ENCODE measurements at places on chromosomes 6 and 20.

GRCh38 chr6:108275976-108276375 is 15.1 kb upstream of the SNX3 start:
- DNase-seq: no peak

GRCh38 chr6:168218785-168219566 is 100.6 kb downstream of the DACT2 start:
- no peak for DNase-seq

DNA sequence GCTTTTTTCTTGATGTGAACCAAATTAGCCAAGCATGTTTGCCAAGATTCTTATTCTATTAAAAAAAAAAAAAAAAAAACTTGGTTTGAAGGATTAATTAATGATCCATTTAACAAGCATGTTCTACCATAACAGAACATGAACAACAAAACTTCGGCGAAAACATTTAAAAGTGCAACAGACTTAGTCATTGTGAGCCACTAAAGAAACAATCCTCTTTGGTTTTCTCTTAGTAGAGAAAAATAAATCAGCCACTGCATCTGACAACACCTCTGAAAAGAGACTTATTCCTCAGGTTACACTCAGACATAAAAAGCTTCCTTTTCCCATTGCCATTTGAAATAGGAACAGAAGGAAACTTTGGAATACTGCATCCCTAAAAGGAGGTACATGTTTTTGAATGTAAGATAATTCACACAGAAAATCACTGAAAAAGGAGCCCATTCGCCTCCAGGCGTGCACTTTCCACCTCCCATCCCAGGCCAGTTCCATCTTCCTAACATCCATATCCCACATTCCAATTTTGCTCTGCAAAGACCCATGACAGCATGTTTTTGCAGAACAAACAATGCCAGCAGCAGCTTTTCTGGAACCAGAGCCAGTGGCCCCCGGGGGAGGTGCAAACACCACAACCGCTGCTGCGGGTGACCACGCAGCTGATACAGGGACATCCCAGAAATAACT is 79.5 kb downstream of the ZMYND8 start:
- no peak for DNase-seq

- DNase-seq: no peak
These were observed 219.8 kb downstream of the KIF16B start for GRCh38 chr20:16353417-16353781.

- no peak for DNase-seq
These were observed 1.1 kb downstream of the PTCHD4 start for GRCh38 chr6:48109944-48110343.

GRCh38 chr6:42503894-42504293 is 52.2 kb upstream of the TRERF1 start:
- no peak for DNase-seq

GRCh38 chr20:8994045-8994444 is 74.8 kb upstream of the PLCB4 start:
- no peak for DNase-seq

- peak; percentile 43 for DNase-seq
These were observed 271.4 kb downstream of the EYA4 start for GRCh38 chr6:133512410-133513016.

DNA sequence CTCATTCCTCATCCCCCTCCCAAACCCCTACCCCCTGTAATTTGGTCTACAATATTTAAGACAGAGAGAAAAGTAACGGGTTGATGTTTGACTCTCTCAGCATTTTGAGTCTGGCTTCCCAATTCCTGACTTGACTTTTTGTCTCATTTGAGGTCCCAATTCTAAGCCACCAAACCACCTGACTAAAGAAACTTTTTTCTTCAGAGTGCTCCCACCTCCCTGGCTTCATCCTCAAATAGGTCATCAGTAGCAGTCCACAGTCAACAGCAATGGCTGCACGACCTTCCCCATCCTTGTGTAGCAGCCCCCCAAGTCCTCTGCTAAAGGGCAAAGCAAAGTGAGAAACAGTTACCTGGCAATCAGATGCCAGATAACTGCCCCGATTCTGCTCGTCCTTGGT is 1.8 kb downstream of the PLEKHG1 start:
- no peak for DNase-seq

DNA sequence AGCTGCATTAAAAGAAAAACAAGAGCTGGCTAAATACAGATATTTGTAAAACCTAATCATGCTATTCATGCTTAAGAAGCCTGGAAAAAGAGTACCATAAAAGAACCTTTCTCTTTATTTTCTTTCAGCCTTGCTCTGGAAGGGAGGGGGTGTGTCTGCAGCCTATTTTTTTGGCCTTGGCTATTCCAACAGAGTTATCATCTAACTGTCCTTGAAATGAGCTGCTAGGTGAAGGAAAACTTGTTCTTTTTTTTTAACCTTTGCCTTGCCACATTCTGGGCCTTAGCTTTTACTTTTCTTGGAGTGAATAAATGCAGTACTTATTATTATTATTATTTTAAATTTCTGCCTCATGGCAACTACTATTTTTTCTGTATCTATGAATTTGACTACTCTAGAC is 224.9 kb upstream of the SYNCRIP start:
- DNase-seq: no peak

DNA sequence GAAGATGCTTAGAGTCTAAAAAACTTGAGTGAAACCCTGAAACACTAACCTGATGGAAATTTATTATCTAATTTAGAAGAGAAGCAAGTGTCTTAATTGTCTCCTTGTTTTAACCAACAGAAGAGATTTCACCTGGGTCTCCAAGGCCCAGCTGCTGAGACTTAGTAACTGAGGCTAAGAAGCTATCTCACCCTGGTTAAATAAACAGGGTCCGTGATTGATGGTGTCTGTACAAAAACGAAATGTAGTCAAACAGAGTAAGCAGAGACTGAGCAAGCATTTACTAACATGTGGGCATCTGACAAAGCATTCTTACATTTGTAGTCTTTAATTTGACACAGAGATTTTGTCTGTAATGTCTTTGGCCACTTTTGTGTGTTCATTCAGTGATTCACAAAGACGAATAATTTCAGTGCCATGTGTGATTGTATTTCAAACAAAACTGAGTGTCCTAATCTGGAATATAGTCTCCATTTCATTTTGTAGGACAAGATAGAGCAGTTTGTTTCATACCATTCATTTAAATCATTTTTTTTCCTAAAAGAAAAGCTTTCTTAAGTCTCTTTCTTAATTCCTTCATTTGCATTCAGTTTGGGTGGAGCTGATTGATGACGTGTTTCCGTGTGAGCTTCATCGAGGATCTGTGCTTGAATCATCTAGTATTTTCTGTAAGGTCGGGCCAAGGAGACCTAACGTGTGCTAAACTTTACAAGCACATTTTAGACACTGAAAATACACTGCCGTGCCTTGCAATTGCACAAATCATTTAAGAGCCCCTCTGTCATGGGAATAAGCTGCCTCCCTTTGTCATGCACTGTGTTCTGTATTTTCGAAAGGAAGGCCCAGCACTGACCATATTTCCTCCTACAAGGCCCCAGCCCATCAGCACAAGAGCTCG is 170.6 kb upstream of the QKI start:
- DNase-seq: no peak

GRCh38 chr6:37620519-37620918 is 77.2 kb downstream of the MDGA1 start:
- no peak for DNase-seq

GRCh38 chr6:139369568-139370282 is 4.7 kb downstream of the CITED2 start:
- no peak for DNase-seq

- DNase-seq: no peak
These were observed 2.5 kb downstream of the TULP4 start for GRCh38 chr6:158314737-158315136.

DNA sequence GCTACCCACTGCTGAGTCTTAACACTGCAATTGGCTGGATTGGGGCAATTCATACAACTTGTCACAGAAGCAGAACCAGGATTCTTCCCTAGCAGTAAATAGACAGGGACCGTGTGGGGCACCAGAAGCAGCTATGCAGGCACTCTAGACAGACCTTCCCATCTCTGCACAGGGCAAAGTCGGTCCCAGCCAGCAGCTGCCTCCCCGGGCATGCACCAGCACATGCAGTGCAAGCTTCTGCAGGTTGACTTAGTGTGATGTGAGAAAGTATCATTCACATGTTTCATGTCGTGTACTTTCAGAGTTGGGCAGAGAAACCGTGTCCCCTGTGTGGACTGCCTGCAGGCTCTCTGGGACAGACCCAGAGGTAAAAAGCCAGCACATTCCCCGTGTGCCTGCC is 98.0 kb upstream of the FOXA2 start:
- DNase-seq: no peak

DNA sequence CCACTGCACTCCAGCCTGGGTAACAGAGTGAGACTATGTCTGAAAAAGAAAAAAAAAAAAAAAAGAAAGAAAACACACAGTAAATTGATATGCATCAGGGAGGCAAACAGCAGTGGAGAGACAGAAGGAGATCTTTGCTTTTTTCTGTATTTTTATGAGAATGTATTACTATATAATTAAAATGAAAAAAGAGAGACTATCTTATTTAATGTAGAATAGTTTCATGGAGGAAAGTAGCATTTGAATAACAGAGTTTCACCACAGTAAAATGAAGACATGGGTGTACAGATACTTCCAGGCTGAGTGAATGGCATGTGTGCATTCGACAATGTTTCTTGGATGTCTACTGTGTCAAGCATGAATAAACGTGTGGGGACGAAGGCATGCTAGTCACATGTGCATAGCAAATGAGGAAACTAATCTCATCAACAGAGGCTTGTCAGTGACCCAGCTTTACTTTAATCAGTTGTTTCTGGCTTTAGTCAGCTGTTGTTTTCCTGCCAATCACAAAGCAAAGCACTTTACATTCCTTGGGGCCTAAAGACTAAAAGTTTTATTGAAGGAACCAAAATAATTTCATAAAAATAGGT is 55.5 kb upstream of the ARMH2 start:
- DNase-seq: no peak

GRCh38 chr20:64001607-64002011 is 20.7 kb downstream of the PRPF6 start:
- DNase-seq: no peak

GRCh38 chr20:51237791-51238190 is 214.9 kb upstream of the KCNG1 start:
- DNase-seq: no peak

DNA sequence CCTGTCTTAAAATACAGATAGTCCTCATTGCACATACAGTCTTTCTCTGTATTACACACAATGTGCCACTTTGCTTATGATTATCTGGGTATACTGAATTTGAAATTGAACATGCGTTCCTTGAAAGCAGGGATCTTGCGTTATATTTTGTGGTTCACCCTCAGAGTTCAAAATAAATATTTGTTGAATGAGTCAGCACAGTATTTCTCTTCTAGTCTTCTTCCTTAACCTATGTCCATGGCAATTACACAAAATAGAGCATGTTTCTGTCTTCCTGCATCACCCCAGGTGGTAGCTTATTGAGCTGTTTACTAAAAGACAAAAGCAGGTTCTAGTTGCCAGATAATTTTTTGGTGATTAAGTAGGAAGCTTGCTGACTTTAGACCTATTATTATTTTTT is 272.9 kb upstream of the FERMT1 start:
- no peak for DNase-seq

GRCh38 chr20:1376408-1377270 is 16.2 kb downstream of the FKBP1A start:
- no peak for DNase-seq

DNA sequence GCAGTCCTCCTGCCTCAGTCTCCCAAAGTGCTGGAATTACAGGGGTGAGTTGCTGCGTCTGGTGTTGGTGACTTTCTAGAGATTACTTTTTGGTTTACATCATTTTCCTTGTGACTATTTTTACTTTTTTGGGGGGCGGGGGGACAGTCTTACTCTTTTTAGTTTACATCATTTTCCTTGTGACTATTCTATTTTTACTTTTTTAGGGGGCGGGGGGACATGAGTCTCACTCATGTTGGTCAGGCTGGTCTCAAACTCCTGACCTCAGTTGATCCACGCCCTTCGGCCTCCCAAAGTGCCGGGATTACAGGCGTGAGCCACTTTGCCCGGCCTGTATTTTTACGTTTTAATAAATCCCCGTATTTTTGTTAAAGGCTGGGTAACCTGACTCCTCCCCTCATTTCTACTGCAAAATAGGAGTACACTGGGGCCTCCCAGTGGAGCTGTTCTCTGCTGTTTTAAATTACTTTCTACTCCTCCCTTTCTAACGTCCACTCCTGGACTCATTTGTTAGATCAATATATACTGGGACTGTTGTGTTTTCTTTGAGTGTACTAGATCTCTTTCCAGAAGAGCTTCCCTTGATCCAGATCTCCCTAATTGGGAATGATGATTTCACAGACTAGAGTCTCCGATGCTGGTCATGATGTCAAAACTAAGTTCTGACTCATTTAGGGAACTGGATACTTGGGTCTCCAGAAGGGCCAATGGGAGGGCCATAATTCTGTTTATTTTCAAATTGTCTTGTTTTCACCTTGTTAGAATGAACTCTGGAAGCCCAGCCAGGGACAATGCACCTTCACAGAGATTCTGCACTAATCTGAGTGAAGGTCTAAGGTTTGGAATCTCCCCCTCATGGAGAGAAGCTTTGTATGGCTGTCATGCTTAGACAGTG is 9.2 kb downstream of the HSPA1B start:
- DNase-seq: no peak

DNA sequence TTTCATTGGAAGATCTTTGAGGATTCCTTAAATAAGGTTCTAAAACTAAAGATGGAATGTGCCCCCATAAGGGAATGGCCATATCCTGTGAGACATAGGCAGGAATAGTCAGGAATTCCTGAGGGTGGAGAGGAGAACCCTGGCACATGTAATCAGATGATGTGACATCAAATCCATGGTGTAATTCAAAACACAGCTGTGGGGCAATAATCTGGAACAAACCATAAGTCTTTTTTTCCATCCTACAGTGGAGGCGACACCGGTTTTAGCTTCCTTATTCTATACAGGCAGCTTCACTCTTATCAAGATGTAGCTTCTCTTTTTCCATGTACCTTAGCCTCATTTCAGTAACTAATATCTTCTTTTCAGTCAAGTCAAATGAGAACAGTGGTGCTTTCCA is 133.6 kb upstream of the CITED2 start:
- DNase-seq: no peak

GRCh38 chr20:22770241-22770800 is 185.9 kb upstream of the FOXA2 start:
- DNase-seq: no peak

DNA sequence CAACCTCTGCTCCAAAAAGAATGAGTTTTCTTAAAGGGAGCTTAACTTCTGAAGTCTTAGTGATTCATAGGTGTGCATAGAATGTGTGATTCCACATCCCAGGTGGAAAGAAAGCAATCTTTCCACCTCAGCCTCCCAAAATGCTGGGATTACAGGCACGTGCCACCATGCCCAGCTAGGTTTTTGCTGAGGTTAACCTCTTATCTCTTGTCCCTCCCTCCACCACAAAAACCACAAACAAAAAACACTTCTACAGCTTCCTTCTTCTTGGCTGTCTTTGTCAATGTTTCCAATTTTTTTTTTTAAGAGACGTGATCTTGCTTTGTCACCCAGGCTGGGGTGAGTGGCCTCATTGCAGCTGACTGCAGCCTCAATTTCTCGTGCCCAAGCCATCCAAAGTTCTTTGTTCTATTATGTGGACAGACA is 8.1 kb upstream of the CSE1L start:
- no peak for DNase-seq

- no peak for DNase-seq
These were observed 9.2 kb upstream of the C6orf141 start for GRCh38 chr6:49541210-49541724.

- DNase-seq: no peak
These were observed 405.7 kb downstream of the QKI start for GRCh38 chr6:163820171-163820570.

GRCh38 chr6:81906709-81907204 is 154.3 kb upstream of the TENT5A start:
- DNase-seq: no peak
